ENCODE measurements at places on chromosomes 2 and 18.

DNA sequence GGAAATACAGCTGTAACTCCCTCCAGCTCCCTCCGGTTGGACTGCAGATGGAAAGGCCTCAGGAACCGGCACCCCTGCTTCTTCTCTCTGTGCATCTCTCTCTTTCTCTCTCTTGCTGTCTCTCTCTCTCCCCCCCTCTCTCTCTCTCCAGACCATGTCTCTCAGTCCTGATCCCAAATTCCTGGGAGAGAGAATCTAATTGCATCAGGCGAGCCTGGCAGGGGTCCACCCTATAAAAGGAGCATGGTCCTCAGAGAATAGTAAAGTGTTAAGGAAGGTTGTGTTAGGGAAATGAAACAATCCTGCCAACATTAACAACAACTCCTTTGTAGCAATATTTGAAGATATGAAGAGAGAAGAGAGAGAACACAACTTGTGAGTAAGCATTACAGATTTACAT, 36.7 kb downstream of the VIT start:
- DNase-seq: no peak

- no peak for DNase-seq
These were observed 107.2 kb upstream of the CDH2 start for GRCh38 chr18:28284132-28284531.

GRCh38 chr18:37729716-37730115, 164.1 kb upstream of the CELF4 start:
- DNase-seq: no peak

DNA sequence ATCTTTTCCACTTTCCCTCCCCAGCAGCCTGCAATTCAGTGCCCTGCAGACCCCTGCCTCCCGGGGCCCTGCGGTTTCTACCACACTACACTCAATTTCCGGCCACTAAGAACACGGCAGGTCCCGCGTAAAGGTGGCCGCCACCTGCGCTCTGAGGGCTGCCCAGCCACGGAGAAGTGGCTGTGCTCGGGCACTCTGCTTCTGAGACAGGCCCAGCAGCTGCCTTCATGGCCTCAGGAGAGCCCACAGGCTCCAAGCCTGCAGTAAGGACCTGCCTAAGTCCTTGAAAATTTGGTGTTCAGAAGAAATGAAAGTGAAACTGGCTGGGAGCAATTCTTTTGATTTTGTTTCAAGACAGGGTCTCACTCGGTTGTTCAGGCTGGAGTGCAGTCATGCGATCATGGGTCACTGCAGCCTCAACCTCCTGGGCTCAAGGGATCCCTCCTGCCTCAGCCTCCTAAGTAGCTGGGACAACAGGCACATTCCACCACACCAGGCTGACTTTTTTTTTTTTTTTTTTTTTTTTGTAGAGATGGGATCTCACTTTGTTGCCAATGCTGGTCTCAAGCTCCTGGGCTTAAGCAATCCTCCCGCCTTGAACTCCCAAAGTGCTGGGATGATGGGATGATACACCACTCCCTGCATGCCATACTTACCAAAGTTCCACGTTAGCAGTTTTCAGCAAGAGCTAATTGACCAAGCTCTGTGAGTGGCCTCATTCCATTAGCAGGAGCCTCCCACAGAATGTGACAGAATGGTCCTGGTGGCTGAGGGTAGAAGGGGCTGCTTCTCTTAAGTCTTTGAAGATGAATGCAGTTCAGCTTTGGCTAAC, 14.6 kb upstream of the ALPP start:
- DNase-seq: no peak

- no peak for DNase-seq
These were observed 620.0 kb upstream of the SLC39A10 start for GRCh38 chr2:195037045-195037444.

DNA sequence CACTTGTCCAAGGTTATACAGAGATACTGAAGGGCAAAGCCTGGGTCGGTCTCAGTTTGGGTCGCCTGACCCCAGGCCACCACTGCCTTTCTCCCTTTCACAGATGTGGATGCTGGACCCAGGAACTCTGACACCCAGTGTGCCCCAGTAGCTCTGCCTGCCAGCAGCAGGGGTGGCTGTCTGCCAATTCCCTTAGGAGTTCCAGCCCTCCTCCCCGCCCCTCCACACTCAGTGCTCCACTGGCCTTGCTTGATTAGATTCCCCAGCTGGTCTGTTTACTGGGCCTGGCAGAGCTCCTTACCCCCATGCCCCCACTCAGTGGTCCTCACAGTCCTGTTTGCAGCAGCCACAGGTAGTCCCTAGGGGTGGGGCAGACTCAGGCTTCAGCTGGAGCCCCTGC, 75.5 kb downstream of the NPAS2 start:
- DNase-seq: no peak

DNA sequence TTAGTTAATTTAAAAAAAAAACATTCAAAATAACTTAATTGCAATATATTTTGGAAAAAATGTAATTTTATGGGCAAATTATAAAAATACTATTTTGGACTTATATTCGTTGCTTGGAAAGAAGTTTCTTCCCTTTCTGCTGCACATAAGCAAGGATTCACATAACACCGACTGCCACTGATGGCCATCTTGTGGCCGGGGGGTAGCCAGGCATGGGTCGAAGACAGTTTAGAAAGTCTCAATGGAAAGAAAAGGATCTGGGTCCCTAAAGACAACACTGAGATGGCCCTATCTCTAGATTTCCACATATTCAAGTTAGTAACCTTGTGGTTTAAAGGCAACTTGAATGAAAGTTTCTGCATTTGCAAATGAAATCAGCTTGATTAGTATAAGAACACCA, 318.6 kb downstream of the AKAIN1 start:
- no peak for DNase-seq

DNA sequence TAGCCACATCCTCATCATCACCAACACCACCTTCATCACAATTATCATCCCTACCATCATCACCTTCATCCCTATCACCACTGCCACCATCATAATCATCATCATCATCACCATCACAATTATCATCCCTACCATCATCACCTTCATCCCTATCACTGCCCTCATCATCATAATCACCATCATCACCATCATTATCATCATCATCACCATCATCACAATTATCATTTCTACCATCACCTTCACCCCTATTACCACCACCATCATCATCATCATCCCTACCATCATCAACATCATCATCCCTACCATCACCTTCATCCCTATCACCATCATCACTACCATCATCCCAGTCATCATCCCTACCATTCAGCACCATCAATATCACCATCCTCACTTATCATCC, 140.5 kb downstream of the LOXHD1 start:
- DNase-seq: no peak

DNA sequence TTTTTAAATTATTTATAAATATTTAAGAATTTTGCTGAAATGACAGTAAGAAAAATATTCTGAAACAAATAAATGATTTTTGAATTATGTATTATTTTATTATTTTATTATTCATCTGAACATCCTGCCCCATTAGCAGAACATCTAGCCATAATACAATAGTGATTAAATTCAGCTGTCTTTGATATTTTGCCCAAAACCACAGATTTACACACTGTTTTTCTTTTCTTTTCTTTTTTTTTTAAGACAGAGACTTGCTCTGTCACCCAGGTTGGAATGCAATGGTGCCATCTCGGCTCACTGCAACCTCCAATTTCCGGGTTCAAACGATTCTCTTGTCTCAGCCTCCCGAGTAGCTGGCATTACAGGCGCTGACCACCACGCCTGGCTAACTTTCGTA, 1.9 kb upstream of the SCYGR1 start:
- no peak for DNase-seq

GRCh38 chr2:188404341-188405004, 112.8 kb downstream of the GULP1 start:
- no peak for DNase-seq

DNA sequence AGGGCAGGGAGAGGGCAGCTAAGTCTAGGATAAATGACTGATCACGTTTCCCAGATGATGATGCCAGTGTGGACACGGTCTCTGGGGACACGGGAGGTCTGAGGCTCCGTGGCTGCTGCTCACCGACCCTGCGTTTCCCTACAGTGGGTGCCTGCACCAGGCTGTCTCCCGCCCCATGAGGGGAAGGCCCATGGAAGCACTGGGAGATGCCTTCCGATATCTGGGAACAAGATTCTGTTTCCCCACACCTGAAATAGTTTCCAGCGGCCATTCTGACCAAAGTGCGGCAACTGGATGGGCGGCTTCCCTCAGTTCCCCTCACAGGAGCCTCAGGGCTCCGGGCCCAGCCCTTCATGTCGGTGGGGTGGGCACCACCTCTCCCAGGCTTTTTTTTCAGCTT, 83.1 kb downstream of the EDAR start:
- DNase-seq: no peak

- DNase-seq: no peak
These were observed 38.9 kb downstream of the HS6ST1 start for GRCh38 chr2:128279786-128280157.

DNA sequence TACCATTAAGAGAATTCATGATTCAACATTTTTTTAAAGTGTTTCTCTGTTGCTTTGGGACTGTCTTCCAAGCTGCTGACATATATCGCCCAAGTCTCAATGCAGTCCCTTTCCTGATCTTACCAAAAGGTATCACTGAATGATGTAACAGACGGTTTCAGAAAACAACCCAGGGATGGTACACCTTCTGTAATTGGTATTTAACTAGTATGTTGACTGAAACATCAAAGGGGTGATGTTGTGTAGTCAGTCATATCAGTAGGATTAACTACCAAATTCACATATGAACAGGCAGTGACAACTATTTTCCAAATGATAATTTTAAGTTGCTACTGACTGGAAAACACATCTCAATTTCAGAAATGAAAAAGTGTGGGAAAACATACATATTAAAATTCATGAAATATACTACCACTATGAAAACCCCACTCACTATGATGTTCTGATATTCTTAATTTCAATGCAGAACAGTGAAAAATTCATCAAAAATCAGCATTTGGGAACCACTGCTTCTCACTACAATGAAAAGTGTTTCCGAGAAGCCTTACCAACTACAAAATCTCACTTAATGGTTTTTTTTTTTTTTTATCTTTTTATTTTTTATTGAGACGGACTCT, 59.8 kb downstream of the MEMO1 start:
- no peak for DNase-seq

DNA sequence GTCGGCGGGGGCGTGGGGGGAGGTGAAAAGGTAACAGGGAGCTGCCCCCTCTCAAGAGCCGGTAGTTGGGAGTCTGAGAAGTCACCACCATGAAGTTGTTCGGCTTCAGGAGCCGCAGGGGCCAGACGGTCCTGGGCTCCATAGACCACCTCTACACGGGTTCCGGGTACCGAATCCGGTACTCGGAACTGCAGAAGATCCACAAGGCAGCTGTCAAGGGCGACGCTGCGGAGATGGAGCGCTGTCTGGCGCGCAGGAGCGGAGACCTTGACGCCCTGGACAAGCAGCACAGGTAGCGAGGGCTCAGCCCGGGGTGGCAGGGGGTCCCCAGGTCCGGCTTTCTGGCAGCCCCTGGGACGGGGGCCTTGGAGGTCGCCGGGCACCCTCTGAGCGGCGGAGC, 47.1 kb upstream of the ZNF519 start:
- no peak for DNase-seq

DNA sequence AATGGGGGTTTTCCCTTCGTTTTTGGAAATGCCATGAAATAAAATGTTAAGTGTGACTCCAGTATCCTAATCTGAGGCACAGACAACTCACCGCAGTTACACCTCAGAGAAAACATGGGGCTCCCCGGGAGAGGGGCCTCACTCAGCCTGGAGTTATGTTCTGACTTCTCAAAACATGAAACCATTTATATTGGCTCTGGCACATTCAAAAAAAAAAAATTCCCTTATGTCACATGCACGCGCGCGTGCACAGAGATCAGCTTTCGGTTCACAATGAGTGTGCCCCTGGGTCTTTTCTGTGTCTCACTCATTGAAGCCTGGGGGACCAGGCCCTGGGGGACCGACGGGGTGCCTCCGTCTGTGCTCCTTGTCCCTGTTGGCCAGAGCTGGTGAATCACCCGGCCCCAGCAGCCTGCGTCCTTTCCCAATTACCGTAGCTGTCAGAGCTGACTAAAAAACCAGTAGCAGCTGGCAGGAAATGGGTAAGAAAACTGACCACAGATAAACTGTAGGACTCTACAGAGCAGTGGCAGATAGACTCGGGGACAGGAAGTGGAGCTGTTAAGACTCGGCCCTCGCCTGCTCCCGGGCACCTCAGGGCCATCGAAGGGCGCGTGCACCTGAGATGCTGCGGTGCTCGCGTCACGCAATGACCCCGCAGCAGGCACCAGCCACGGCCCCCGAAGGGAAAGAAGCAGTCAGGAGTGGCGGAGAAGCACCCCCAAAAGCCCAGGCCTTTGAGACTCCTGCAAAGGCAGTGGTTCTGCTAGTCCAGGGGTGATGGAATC, 138.3 kb upstream of the ID2 start:
- peak; percentile 83 for DNase-seq

DNA sequence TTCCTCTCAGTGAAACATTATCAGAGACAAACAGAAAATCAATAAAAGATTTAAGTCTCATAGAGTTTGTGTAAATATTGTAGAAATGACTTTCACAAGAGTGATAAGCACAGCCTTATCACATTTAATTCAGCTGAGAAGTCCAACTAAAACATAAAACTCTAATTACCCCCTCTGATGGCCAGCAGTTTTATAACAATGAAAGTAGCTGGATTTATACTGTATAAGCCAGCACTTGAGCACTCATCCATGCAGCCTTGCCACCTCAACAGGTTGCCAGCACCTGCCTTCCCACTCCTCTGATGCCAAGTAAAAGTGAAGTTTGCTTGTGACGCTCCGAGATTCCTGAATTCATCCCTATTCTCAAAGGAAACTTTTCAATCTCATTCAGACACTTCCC, 103.0 kb upstream of the STK39 start:
- no peak for DNase-seq

DNA sequence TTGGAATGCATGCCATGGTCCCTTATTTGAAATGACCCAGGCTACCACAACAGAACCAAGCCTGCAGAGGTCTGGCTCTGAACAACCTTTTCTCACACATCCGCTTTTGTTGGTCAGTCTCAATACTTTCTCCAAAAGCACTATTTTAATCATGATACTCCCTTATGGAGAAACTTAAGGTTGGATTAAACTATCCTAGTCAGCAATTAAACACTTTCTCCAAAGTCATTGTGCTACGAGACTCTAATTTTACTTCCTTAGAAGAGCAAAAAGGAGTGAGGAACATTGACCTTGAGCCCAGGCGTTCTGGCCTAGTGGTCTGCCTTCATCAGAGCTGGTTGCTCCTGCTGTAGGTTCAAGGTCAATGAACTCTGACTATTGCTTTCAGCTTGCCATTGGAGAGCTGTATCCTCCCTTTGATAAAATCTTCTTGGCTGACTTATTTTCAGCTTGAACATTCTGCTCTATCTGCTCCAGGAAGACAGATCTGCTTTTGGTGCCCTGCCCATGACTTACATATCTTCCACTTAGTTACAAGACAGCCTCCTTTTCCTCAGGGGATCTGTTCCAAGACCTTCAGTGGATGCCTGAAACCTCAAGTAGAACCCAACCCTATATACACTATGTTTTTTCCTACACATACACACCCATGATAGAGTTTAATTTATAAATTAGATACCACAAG, 91.2 kb downstream of the NCKAP5 start:
- no peak for DNase-seq

Data from HTR-8/SVneo (cell line).